Kidney tubule cell (primary cell): ENCODE measurements at places on chromosomes 4 and X.

- no peak for DNase-seq
Measured at GRCh38 chr4:138410266-138410665, 168.1 kb upstream of the SLC7A11 start.

DNA sequence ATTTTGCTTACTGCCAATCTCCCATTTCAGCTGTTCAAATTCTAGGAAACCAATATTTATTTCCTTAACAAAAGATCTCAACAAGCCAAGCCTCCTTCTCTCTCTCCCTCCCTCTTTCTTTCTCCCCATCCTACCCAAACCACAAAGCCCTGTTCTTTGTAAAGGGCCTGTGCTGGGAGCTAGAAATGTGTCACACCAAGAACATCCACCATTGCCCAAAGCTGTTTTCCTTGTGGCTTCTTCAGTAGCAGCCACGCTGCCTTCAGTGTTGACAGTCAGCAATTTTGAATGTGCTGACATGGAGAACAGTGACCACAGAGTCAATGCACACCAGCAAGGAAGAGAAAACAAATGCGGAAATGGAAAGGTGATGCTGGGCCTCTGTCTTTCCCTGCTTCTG, 203.0 kb downstream of the MAML3 start:
- DNase-seq, result peak; percentile 22

DNA sequence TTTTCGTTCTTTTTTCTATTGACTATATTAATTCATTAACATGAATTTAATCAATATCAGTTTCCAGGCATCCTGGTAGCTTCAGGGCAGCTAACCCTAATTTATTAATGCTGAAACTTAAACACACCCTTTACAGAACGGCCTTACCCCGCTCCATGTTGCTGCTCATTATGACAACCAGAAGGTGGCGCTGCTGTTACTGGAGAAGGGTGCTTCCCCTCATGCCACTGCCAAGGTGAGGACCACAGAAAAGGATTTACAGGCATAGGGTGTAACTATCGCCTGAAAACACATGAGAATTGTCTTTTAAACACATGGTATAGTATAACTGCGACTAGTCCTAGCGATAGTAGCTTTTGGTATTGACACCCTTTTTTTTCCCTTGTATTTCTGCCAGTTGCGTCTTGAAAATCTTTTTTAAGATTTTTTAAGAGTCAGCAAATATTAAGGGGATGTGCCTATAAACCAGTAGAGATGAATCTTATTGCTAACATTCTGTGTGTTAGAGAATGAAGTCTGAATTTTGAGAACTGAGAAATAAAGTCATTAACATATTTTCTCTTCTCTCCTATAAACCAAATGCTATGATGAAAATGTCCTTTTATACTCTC, 229.0 kb downstream of the ANK2 start:
- DNase-seq, result peak; percentile 73

DNA sequence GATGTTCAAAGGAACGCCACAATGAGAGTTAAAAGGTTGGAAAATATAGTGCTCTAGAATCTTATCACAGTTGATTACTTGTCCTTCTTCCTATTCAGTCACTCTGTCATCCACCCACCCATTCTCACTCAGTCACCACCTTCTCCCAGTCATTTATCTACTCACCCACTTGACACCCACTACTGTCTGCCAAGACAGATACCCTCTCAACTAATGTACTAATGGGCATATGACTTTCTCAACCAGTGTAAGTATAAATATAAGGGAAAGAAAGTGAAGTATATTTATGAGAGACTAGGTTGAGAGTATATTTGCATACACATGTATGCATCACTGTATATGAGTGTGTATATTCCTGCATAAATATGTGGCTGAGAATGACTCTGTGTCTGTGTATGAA, 20.0 kb downstream of the MID2 start:
- DNase-seq, result no peak

DNA sequence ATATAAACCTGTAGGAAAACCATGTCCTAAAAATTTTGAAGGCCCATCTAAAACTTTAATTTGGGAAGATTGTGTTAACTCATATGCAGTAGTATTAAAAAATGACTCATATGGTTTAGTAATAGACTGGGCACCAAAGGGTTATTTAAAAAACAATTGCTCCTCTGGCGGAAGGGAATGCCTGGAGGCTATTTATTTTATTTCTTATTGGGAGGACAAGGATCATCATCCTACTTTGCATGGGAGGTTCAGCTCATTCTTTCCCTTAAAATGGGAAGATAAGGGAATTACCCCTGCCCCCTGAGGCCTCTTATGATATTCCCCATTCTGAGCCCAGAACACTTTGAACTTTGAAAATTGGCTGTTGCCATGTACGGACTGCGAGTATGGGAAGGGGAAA, 29.7 kb upstream of the MGST2 start:
- DNase-seq, result no peak

DNA sequence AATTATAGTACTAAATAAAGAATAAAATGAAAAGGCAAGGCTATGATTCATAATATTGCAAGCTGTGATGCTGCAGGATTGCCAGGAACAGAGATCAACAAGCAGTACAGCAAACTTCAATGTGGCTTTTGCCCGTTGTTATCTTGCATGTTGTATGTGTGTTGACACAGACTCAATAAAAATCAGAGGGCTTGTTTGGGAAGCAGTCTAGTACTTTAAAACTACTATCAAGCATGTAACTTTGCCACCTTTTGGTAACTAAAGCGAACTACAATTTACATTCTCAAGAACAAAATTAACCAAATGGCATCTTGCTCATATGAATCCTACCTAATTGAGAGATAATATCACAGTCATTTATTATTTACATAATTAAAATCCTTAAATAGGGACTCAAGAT, 79.8 kb upstream of the GPM6A start:
- peak; percentile 20 for DNase-seq

GRCh38 chr4:160809576-160809975, 1354.2 kb downstream of the FSTL5 start:
- no peak for DNase-seq

DNA sequence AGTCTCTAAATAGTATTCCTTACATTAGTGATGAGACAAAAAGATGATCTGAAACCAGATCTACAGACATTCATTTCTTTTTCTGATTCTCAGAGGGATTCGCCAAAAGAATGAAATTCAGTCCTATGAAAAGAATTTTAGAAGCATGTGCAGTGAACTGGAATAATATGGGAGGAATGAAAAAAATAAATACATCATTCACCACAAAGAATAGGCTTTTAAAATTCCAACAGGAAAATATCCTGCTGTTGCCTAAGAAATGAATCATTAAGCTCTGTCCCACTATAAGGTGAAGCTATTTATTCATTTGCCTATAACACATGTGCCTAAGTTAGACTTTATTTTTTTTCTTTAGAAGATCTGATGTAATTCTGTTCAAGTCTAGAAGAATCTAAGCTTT, 165.9 kb downstream of the IL15 start:
- peak; percentile 79 for DNase-seq

DNA sequence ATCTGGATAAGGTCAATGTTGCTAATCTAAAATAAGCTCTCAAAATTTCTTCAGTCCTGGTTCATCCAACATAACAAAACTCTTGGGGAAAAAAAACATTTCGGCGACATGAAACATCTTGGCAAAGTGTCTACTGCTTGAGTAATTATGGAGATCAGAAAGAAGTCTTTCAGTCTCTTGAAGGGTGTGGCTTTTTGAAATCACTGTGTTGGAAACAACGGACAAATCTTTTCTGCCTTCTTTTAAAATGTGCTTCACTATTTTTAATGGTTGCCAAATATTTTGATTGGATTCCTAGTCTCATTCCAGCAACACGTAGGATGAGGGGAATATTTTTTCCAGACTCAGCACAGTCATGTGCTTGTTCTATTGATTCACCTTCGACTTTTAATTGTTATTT, 138.6 kb downstream of the KLHL8 start:
- no peak for DNase-seq

DNA sequence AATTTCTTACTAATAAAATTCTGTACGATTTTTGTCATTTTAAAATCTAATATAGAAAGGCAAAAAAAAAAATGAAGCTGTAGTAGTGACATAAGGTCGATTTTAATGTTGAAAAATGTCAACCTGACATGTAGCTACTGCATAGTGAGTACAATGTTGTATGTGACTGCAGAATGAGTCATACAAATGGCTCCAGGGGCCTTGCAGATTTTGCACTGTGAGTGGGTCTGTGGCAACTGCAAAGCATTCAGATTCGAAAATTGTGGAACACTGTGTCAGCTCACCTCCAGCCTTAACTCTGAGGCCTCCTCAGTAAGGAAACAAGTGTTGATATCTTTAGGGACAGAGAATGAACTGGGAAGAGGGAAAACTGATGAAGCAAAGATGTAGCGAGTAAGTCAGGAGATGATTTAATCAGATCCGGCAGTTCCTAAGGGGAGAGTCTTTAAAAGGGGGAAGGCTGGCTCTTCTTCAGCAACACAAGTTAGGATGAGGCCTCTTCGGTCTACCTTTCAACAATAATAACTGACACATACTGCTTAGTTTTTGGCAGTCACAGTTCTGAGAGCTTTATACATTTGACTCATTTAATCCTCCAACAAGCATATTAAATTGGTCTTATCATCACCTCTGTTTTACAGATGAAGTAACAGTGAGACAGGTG, 24.9 kb downstream of the TKTL2 start:
- DNase-seq, result peak; percentile 47

DNA sequence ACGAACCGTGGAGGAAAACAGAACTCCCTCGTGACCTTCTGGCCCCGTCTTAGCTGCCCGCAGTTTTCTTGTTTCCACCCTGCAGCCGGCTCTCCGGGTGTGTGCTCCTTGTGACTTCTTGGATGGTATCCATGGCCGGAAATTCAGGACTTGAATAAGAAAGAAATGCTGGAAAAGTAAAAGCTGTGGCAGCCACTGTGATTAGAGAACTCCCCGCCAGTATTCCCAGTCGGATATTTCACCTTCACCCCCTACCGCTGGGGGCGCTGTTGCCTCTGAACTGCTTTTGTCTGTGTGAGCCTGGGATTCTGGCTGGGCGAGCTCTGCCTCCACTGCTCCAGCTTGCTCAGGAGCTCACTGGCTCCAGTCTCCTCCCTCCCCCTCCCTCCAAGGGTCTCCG, 41.5 kb upstream of the CYP4V2 start:
- peak; percentile 90 for DNase-seq

DNA sequence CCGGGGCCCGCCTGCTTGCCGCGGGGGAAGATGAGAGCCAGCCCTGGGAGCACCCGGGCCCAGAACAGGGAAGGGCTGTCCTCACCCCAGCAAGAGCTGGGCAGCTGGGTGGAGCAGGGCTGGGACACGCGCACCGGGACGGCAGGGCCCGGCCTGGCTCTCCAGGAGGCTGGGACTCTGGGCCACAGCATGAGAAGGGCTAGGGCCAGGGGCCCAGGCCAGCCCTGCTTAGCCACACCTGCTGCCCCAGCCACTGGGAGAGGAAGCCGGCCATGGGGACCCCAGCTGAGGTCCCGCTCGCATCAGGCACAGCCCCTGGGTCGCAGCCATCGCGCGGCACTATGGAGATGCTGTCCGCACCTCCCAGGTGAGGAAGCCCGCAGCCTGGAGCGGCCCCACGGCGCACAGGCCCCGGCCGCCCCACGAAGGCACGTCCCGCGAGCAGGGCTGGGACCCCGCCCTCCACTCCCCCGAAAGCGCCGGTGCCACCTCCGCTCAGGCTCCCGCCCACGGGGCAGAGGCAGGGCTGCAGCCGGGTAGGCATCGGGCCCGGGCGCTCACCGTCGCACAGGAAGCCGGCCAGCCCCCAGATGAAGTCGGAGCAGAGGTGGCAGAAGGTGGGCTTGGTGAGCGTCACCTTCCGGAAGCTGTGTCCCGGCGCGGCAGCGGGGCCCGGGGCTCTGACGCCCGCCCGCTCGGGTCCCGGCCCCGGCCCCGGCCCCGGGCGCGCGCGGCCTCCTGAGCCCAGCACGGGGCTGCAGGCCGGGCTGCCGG, 531 bp downstream of the DGKQ start:
- peak; percentile 41 for DNase-seq

- DNase-seq, result no peak
Measured at GRCh38 chr4:97003715-97004114, 1139.6 kb downstream of the STPG2 start.

DNA sequence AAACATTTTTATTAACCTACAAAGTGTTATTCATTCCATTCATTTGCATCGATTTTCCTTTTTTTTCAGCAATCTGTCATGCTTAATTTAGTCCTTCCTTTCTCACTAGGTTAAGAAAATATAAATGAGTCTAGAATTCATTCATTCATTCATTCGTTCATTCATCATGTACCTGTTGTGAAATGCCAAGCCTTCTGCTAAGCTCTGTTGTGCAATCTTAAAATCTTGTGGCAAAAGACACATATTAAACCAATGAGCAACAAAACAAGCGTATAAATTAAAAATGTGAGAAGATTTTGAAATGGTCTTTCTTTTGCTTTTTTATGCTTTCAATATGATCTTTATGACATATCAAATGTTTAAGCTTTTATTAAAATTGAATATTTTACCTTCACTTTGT, 88.6 kb upstream of the MAD2L1 start:
- DNase-seq, result no peak

DNA sequence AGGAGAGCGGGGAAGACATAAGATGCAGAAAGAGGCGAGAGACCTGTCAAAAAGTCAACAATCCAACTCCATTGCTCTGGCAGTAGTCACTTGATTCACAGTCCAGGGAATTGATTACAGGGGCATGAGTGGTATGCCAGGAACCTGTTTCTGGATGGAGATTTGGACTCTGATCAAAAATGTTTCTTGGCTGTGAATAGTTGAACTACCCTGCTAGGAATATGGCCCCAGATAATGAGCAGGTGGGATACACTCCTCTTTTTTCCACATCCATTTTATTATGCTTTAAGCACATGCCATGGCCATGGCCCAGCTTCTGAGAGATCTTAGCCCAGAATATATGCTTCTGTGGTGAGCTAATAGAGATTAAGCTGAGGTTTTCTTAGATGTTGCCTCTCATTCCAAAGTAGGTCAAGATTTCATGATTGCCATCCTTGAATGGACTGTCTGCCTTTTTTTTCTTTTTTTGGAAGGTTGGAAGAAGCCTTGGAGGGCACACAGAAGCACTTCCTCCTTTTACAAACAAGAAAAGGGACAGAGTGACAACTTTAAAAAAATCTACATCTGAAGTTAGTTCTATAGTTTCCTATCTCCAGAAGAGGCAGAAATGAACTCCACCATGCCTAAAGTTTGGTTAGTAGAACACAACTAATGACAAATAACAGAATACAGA, 121.9 kb downstream of the KIT start:
- no peak for DNase-seq

DNA sequence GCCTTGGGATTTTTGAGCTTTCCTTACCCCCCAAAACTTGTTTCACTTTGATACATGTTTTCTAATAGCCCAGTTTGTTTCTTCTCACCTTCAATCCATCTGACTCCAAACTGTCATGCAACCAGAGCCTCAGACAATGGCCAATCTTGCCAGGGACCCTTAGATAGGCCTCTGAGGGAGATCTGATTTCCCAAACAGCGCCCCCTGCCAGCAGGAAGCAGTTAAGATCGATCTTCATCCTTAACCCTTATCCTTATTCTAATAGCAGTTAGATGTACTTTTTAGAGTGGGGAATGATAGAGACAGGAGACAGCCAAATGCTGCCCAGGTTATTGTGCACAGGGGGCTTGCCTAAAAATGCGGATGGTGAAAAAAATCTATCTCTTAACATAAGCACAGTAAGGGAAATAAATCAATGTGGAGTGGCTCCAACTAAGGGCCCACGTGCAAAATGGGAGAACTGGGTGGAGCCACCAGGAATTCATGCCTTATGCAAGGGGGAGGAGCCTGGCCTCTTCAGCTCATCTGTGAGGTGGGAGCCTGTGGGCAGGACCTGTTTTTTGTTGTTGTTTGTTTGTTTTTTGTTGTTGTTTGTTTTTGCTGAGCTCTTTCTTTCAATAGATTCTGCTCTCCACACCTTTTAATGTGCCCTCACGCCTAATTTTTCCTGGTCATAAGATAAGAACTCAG, 833.6 kb upstream of the AGA start:
- no peak for DNase-seq

GRCh38 chr4:76430519-76431388, 4.3 kb upstream of the SHROOM3 start:
- peak; percentile 68 for DNase-seq
